Ovary (tissue), 10 donors: ENCODE measurements at places on chromosomes 7 and 10.

- DNase-seq = no peak
Measured at GRCh38 chr7:7183838-7184463, 1.6 kb downstream of the C1GALT1 start.

- no peak for DNase-seq
Measured at GRCh38 chr10:59668096-59668495, 41.6 kb downstream of the SLC16A9 start.

- DNase-seq = no peak
Measured at GRCh38 chr7:36119005-36119706, 33.9 kb upstream of the EEPD1 start.

- DNase-seq = no peak
Measured at GRCh38 chr7:158123753-158124152, 463.9 kb downstream of the PTPRN2 start.

DNA sequence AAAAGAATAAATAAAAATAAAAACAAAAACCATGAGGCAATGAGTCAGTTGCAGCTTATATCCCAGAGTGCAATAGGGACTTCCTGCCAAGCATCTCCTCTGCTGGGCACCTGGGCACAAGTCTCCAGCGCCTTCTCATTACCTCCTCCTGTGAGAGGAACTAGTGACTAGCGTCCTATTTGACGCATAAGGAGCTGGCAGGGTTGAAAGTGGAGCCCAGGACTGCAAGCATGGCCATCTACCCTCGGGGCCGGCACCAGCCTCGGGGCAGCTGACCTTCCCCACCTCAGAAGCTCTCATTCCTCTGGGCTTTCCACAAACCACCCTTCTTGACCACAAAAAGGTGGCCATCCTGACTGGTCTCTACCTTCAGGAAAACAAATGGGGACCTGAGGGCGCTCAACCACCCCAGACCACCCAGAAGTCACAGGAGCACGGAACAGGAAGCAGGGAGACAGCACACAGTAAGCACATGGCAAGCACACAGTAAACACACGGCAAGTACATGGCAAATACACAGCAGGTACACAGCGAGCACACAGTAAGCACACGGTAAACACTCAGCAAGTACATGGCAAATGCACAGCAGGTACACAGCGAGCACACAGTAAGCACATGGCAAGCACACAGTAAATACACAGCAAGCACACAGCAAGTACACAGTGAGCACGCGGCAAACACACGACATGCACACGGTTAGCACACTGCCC, 19.1 kb downstream of the CTBP2 start:
- DNase-seq = peak; percentile 14

DNA sequence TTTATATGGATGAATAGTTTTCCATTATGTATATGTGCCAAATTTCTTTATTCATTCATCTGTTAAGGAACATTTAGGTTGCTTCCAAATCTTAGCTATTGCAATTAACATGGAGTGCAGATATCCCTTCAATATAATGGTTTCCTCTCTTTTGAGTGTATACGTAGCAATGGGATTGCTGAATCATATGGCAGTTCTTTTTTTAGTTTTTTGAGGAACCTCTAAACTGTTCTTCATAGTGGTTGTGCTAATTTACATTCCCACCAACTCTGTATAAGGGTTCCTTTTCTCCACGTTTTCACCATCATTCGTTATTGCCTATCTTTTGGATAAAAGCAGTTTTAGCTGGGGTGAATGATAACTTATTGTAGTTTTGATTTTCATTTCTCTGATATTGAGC, 46.5 kb downstream of the FAS start:
- no peak for DNase-seq

GRCh38 chr10:100642295-100642994, 102.9 kb upstream of the PAX2 start:
- DNase-seq = no peak

- DNase-seq = peak; percentile 43
Measured at GRCh38 chr7:131284702-131285419, 42.8 kb upstream of the MKLN1 start.

- no peak for DNase-seq
Measured at GRCh38 chr7:28211006-28211405, 30.4 kb upstream of the JAZF1 start.

DNA sequence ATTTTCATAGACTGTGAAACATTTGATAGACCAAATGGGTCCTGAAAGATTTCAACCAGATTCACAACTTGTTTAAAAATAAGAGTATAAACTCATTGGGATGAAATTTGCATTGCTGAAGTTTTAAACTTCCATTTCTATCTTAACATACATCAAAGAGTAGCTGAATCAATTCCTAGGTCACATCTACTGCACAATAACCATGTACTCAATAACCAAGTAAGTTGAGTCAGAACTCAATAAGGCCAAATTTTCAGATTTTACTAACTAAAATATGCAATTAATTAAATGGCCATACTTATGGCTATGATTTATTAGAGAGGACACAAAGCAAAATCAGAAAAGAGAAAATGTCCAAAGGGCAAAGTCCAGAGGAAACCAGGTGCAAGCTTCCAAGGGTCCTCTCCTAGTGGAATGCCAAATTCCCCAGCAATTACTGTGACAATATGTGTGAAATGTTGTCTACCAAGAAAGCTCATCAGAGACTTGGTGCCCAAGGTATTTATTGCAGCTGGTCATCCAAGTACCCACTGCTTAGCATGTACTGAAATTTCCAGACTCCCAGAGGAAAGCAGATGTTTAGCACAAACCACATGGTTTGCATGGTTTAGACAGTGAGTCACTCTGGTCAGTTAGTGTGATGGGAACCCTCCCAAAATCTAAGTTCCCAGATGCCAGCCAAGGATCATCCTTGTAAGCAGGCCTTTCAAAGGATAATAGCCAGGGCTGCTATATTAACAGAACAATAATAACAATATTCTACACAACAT, 238.9 kb downstream of the IPMK start:
- no peak for DNase-seq

DNA sequence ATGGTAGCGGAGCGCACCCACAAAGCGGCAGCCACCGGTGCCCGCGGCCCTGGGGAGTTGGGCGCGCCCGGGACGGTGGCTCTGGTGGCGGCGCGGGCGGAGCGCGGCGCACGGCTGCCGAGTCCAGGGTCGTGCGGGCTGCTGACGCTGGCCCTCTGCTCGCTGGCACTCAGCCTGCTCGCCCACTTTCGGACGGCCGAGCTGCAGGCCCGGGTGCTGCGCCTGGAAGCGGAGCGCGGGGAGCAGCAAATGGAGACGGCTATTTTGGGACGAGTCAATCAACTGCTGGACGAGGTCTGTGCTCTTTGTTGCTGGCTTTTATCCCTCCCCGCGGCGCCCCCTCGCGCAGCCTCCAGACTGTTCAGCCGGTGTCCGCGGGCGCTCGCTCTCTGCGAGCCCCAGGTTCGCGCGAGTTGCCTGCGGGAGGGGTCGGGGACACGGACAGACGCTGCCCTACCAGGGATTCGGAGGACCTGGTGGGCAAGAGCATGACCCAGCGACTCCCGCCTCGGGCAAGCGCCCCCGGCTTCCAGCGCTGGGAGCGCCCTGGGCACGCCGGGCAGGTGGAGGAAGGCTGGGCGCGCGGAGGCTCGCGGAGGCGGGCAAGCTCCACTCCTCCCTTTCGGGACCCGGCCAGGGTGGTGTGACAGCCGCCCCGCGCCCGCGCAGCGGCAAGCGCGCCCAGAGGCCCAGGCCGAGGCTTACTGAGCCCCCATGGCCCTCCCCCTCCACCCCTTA, 887 bp downstream of the COL13A1 start:
- no peak for DNase-seq

DNA sequence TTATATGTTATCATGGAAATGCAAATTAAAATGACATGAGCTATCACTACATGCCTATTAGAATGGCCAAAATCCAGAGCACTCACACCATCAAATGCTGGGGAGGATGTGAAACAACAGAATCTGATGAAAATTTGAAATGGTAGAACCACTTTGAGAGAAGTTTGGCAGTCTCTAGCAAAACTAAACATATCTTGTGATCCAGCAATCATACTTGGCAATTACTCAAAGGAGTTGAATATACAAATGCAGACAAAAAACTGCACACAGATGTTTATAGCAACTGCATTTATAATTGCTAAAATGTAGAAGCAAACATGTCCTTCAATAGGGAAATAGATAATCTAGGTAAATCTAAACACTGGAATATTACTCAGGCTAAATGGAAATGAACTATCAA, 1164.9 kb downstream of the DNAJB9 start:
- DNase-seq = no peak
